Activated CD4-positive, alpha-beta T cell treated with anti-CD3 and anti-CD28 coated beads, Interleukin-2, amount 50 U/mL, for 16 hours (primary cell): ENCODE measurements at places on chromosomes 4 and X.

GRCh38 chr4:68717999-68718398 is 47.5 kb upstream of the UGT2B15 start:
- DNase-seq = no peak

- DNase-seq = no peak
These were observed 1.4 kb upstream of the LRIT3 start for GRCh38 chr4:109846395-109847098.

DNA sequence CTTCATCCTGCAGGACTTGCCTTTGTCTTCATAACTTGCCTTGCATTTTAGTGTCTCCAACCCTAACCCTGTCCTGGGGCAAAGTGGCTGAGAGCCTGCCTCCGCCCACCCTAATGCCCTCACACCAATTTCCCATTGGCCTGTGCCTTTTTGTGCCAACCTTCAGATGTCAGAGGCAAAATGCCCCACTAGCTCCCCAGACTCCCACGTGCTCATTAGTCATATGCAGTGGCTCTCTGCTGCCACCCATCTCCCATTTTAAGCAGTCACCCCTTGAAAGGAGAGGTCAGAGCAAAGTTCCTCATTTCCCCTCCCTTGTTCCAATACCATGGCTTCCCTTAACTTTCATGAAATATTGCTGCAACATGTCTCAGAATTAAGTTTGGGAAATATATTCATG is 74.8 kb upstream of the PASD1 start:
- DNase-seq = peak; percentile 14

DNA sequence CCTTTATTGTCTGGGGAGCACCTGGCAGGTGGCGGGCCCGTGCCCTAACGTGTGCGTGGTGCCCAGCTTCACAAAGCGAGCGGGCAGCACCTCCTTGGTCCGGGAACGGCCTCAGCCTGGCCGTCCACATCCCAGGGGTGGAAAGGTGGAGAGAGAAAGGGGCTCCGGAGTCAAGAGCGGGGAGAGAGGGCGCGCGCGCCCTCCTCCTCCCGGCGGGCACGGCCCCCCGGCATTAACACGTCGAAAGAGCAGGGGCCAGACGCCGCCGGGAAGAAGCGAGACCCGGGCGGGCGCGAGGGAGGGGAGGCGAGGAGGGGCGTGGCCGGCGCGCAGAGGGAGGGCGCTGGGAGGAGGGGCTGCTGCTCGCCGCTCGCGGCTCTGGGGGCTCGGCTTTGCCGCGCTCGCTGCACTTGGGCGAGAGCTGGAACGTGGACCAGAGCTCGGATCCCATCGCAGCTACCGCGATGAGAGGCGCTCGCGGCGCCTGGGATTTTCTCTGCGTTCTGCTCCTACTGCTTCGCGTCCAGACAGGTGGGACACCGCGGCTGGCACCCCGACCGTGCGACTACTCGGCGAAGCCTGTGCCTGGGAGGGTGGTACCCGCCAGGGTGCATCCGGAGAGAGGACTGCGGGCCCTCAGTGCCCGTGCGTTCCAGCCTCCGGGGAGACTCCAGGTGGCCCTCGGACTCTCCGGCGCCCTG is at the start of gene KIT:
KIT (plus strand) TSS at position 407 of the 701 bp plus-strand sequence; CDS start at position 465, 58 bp downstream.
- no peak for DNase-seq

DNA sequence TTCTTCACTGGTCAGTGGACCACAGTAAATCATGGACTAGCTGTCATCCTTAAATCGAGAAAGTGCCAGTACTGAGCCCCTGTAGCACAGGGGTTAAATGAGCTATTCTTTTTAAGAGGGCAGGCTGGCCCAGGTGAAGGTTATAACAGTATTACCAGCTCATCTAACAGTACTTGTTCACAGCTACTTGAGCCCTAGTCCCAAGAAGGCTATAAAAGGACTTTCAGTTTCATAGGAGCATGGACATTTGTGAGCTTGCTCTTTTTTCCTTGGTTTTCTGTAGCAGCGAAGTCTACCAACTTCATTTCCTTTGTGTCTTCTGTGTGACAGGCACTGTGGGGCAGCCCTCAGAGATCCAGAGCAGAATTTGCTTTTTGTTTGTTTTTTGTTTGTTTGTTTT is 61.0 kb downstream of the ARX start:
- no peak for DNase-seq

- DNase-seq = no peak
These were observed 143.7 kb upstream of the SMIM10 start for GRCh38 chrX:134847133-134847532.

- DNase-seq = peak; percentile 31
These were observed 282.9 kb downstream of the USP46 start for GRCh38 chr4:52376132-52376704.

DNA sequence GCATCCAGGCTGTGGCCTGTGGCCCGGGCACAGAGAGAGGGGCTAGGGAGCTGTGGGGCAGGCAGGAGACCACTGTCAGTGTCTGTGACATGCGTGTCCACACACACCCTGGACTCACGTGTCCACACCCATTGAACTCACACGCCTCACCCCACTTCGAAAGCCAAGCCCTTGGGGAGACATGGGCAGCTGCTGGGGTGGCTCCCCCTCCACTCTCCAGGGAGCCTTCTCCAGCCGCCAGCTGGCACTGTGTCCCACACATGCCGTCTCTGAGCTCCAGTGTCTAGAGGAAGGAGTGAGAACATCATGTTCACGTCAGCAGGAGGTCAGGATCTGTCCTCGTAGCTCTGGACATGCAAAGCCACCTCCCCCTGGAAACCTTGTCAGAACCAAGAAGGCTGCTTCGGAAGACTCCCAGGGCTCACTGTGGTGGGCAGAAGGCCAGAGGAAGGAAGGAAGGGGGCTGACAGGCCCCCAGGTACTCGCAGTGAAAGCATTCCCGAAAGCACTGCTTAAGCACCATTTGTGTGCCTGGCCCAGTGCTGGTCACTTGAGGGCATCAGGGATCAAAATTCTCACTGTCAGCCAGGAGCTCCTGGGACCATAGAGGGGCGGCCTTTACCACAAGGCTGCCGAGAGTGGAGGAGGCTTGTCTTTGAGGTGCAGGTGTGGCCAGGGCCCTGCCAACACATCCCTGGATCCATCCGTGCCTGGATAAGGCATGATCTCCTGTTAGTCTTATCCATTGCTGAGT is 61.4 kb downstream of the HTRA3 start:
- no peak for DNase-seq

DNA sequence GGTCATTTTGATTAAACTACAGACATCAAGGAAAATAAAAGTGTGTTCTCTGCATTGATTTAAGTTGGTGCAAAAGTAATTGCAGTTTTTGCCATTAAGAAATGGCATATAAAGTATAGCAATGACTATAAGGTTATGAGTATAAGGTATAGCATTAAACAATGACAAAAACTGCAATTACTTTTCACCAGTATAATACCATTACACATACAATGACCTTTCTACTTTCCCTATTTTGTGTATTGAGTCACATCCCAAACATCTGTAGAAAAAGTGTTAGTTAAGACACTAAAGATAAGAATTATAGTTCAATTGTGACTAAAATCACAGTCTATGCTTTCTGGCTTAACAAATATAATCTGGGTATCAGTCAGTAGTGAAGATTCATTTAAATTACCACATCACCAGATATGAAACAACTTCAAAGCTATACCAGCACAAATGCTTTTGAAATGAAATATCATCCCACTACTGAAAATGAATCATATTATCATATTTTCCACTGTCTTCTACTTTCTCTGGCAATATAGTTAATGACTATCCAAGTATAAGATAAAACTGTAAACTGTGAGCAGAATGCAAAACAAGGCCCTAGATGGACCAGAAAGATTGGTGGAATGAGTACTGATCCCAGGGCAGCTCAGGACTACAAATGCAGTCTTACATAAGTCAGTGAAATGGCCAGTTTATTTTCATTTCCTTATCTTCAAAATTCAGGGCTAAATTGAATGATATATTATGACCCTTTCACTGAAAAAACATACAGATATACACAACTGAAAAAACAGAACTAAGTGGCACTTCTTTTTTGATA is 241.1 kb downstream of the ANTXR2 start:
- peak; percentile 37 for DNase-seq

DNA sequence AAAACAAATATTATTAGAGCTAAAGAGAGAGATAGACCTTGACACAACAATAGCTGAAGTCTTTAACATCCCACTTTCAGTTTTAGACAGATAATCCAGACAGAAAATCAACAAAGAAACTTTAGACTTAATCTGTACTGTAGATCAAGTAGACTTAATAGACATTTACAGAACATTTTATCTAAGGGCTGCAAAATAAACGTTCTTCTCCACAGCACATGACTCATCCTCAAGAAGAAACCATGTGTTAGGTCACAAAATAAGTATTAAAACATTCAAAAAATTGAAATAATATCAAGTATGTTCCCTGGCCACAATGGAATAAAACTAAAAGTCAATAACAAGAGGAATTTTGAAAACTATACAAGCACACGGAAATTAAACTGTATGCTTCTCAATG is 1510.3 kb upstream of the PCDH10 start:
- DNase-seq = no peak

- no peak for DNase-seq
These were observed 423.0 kb upstream of the MAGEB2 start for GRCh38 chrX:29792335-29792734.

- DNase-seq = no peak
These were observed 2.3 kb downstream of the GPR174 start for GRCh38 chrX:79146640-79147390.

- DNase-seq = peak; percentile 61
These were observed 37.3 kb downstream of the NUDT11 start for GRCh38 chrX:51459125-51459524.

GRCh38 chrX:150293311-150294013 is 69.7 kb upstream of the MAMLD1 start:
- DNase-seq = no peak

DNA sequence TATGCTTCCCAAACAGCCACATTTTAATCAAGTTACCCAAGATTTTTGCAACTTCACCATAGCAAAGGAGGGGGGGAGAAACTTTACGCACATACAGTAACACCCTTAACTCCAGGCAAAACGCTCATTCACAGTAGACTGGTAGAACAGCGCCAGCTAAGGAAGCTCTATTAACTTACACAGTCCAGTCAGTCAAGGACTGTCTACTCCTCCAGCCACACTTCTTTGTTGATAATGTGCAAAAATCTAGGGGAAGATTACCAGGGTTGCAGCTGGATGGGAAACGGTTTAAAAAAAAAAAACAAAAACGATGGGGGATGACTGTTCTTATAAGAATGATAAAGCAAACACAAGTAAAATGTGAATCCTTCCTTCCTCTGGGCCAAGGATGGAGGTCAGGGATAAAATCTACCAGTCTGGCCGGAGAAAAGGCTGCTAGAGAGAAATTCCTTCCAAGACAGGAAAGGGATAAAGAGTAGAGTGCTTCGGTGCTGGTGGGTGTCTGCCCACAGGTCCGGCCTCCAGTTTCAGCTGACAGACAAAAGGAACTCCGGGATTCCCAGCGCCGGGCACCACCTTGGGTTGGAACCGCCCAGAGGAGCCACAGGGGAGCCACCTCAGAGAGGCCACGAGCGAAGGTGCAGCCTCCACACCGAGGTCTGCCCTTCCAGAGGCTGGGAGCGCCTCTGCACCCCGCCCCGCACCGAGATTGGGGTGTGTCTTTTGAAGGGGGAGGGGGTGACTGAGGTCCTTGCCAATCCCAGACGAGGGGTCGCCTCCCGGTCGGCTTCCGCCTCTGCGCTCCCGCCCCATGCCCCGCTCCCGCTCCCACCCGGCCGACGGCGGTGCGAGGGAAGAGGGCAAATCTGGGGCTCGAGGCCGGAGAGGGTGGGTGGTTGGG is 811 bp downstream of the ANKRD50 start:
- DNase-seq = peak; percentile 9
